Nephron progenitor cell (in vitro differentiated cells): ENCODE measurements at places on chromosomes 3 and 15.

GRCh38 chr3:54746722-54747121 is 181.1 kb downstream of the LRTM1 start:
- no peaks in the 10 kb centered on the region for H3K36me3 ChIP-seq
- H3K27me3 ChIP-seq, result no peaks in the 10 kb centered on the region
- H3K4me3 ChIP-seq, result no peak overlapping the region
- no peaks in the 10 kb centered on the region for H3K4me1 ChIP-seq
- no peak for DNase-seq

DNA sequence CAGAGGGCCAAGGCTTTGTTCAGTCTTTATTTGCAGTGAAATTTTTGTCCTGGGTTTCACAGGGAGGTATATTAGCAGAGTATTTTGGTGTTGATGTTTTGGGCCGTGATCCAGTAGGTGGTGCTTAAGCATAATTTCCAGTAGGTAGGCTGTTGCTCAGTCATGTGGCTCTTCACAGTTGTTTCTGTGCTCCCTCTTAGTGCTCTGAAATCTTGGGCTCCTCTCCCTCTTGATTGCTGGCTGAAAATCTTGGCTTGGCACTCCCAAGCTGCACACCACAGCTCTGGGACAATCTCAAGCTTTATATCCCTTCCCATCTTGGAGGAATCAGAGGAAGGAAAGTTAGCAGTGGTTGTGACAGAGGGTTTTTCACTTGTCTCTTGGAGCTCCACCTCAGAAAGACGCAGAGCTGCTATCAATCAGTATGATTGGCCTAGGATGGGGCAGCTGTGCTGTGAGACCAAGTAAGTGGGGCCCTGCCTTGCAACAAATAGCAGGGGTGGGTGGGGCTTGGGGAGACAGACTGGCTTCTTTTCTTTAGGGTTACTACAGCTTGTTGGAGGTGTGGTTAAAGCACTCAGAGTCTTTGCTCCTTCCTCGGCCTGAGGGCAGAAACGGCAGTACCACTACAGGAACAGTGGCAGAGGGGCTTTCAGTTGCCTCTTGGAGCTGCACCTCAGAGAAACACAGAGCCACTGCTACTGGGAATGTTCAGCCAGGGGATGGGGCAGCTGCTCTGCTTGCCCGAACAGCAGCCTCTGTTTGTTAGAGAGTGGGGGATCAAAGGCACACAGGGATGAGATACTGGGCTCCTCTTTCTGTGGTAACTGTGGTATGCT is 627.0 kb downstream of the SI start:
- H3K4me3 ChIP-seq, result no peak overlapping the region
- no peaks in the 10 kb centered on the region for H3K36me3 ChIP-seq
- H3K27ac ChIP-seq, result peak overlapping the region; percentile 41
- peaks cover 7% of the 10 kb centered on the region for H3K4me1 ChIP-seq
- DNase-seq, result no peak

- no peak for DNase-seq
- no peaks in the 10 kb centered on the region for H3K4me1 ChIP-seq
- no peak overlapping the region for H3K27ac ChIP-seq
- H3K27me3 ChIP-seq, result peaks cover 3% of the 10 kb centered on the region
Observed at GRCh38 chr3:179196098-179196497, 47.9 kb downstream of the PIK3CA start.

- DNase-seq, result no peak
- no peaks in the 10 kb centered on the region for H3K36me3 ChIP-seq
- H3K4me3 ChIP-seq, result no peak overlapping the region
- no peaks in the 10 kb centered on the region for H3K4me1 ChIP-seq
Observed at GRCh38 chr3:38687321-38687720, 37.8 kb upstream of the SCN5A start.

GRCh38 chr15:31172606-31173005 is 71.1 kb upstream of the TRPM1 start:
- no peaks in the 10 kb centered on the region for H3K27me3 ChIP-seq
- no peak for DNase-seq
- H3K36me3 ChIP-seq, result no peaks in the 10 kb centered on the region
- H3K4me3 ChIP-seq, result no peak overlapping the region
- no peak overlapping the region for H3K27ac ChIP-seq
- H3K4me1 ChIP-seq, result peaks cover 15% of the 10 kb centered on the region

GRCh38 chr3:53534676-53535400 is 40.4 kb downstream of the CACNA1D start:
- peaks cover 6% of the 10 kb centered on the region for H3K27me3 ChIP-seq
- H3K4me1 ChIP-seq, result peaks cover 47% of the 10 kb centered on the region
- peak overlapping the region; percentile 47 for H3K4me3 ChIP-seq
- no peaks in the 10 kb centered on the region for H3K36me3 ChIP-seq
- peak; percentile 61 for DNase-seq
- H3K27ac ChIP-seq, result peak overlapping the region; percentile 3
